Liver (tissue), 10 donors: ENCODE measurements at places on chromosomes 2 and 18.
A peak's percentile ranks its signal among the peaks of the same experiment; 100 is the strongest.

- DNase-seq: no peak
Observed at GRCh38 chr2:33336036-33336625, 140.3 kb upstream of the RASGRP3 start.

- DNase-seq: no peak
Observed at GRCh38 chr2:206256706-206257205, 17.7 kb upstream of the ZDBF2 start.

- DNase-seq: no peak
Observed at GRCh38 chr2:133390156-133390555, 178.1 kb downstream of the NCKAP5 start.

DNA sequence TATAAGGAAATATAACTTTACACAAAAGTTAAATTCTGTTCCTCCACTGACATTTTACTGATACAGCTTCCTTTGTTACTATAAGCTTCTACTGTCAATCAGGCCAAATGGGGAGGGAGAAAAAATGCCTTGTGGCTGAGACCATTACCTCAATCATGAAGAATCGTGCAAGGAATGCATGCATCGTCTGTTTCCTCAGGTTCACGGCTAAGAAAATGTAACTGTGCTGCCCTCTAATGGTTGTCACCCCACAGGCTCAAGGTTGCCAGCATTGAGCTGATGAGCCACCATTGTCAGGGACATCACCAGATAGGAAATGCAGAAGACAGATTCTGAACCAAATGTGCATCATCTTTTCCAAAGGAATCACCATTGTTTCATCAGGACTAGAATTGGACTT, 426.9 kb downstream of the CDH2 start:
- DNase-seq: peak; percentile 38

GRCh38 chr18:13136056-13136903, 82.3 kb upstream of the LDLRAD4 start:
- no peak for DNase-seq

DNA sequence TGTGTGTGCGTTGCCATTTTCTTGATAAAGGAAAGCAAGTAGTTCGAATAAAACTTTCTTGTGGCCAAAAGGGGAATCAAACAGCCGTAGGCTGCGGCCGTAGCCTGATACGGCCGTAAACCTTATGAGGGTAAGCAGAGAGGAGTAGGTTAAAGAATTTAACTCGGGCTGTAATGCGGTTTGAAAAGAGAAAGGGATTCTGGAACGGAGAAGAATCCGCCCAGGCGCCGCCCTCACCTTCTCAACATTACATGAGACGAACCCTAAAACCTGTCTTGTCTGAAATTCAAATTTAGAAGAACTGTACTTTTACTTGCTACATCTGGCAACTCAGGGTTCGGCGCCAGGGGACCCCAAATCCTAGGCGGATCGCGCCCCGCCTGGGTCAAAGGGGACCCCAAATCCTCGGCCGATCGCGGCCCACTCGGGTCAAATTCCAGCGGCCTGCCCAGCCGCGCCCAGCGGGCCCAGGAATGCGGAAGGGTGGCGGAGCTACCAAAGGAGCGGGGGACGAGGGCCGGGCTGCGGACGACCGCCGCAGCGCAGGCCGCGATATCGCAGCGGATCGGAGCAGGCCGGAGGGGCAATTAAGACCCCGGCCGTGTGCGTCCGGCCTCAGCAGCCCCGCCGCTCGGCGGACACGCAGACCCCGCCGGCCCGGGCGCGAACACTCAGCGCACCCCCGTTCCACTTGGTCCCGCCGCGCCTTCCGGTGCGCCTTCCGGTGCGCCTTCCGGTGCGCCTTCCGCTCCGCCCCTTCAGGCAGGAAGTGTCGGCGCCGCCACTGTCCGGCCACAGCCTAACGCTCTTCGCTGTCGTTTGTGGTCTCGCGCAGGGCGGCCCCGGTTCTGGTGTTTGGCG, at the start of gene MYL12B:
Gene MYL12B (plus strand): TSS at position 761 of the 861 bp plus-strand sequence. CDS start 10,766 bp downstream, outside the sequence.
- DNase-seq: peak; percentile 85

DNA sequence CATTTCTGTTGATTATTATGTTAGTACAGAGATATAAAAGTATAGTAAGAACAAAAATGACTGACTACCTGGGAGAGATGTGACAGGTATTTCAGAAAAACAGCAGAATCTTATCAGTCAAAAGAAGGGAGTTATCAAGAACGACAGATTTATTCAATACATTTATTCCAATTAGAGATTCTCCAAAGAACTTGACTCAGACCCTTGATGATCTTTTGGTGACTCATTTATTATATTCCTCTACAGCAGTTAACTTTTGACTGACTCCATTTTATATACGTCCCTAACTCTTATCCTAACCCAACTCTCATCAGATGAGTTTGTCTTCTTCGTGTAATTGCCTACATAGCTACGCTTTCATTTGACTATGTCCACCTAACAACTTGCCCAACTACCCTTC, 91.1 kb downstream of the C2orf74 start:
- DNase-seq: no peak

- DNase-seq: no peak
Observed at GRCh38 chr2:45622336-45623075, 11.4 kb upstream of the SRBD1 start.

DNA sequence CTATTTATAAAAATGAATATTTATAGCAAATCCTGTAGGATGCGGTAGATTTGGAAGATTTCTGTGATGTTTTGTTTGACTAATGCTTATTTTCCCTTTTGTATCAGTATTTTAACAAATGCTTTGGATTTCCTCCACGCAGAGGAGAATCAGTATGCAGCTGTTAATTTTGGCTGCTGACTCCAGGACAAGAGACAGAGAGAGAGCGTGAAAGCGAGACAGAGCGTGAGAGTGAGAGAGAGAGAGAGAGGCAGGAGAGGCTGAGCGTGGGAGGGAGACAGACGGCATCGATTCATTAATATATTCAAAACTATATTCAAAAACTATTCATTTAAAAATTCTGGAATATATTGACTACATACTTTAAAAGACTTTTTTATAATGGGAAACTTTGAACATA, 62.5 kb downstream of the RRM2 start:
- DNase-seq: no peak

DNA sequence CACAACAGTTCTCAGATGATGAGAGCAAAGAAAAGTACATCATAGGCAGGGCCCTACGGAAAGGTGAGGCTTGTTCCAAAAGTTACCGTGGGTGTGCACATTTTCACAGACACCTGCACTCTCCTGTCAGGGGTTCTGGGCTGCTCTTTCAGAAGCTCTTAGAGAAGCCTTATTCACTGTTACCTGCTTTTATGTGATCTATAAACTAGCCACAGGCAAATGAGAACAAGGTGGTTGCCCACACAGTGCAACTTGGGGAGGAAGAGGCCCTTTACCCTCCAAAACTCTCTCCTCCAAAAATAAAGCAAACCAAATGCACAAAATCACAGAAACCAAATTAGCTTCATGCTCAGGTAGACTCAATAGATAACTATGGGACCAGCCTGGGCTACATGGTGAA, 11.1 kb upstream of the CUL3 start:
- DNase-seq: no peak

GRCh38 chr2:42331569-42332284, 29.3 kb downstream of the COX7A2L start:
- no peak for DNase-seq

DNA sequence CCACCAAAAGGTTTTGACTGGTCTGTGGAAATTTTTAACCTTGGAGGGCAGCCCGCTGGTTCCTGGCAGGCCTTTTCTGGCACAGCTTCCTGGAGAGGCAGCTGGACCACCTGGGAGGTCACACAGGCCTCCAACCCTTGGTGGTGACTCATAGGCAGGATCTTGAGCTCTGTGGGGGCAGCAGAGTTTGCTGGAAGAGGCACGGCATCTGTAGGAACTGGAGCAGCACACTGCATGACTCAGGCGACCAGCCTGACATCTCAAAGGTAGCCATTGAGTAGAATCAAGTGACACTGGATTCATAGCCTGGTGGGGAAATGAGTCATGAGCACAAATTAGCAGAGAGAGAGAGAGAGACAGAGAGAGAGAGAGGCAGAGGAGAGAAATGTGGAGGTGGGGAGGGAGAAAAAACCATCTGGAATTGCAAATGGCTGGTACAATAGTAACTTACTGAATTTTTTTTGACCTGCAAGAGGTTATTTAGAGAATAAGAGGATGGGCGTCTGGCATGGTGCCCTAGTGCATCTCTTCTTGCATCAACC, 57.4 kb downstream of the TRPM8 start:
- DNase-seq: no peak

DNA sequence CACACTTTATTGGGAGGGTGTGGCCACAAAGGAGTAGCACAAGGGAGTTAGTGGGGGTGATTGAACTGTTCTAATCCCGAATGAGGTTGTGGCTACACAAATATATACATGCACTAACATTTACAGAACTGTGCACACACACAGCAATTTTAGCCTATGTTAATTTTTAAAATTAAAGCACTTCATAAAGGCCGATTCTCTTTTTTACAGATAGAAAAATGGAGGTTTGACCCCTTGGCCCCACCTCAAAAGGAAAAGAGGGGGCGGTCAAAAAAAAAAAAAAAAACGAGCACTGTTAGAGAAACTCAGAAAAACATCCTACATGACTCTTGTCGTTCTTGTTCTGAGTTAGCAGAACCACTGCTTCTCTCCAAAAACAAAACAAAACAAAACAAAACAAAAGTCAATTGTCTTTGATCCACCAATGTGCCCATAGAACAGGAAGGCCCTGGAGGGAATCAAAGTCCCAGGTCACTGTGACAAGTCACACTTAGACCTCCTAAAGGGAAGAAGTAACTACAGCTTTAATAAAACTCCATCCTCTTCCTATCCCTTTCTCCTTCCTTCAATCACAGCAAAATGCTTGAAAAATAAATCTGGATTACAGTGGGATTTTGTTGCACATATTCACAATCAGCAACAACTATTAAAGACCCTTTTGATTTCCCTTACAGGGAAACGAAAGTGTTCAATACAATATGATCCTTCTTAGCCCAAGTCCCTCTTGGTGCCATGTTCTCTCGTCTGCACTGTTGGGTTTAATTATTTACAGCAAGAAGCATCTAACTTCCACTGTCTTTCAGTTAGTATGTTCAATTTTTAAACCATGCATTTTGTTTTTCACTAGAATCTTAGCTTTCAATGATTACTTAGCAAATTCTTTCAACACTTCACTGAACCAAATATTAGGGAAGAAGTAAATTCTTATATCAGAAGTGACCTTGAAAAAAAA, 16.6 kb downstream of the LRP2 start:
- no peak for DNase-seq

DNA sequence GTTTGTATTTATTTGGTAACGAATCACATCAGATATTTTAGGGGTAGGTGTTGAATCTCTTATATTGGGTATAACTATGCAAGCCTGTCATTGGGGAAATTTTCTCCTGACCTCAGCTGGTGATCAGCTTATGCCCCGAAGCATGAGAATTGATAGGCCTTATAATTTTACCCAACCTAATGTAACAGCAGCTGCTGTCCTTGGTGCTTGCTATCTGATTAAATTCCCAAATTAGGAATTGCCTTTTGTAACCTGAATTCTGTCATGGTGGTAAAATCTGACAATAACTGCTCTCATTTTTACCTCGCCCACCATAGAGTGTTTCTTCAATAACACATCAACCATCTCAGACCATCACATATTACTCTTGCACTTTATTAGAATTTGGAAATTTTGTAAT, 1542.6 kb upstream of the PIK3C3 start:
- no peak for DNase-seq

GRCh38 chr18:1475867-1476266, 571.2 kb downstream of the ADCYAP1 start:
- DNase-seq: no peak

GRCh38 chr2:184769023-184769422, 170.7 kb downstream of the ZNF804A start:
- no peak for DNase-seq

- DNase-seq: no peak
Observed at GRCh38 chr18:79720359-79720733, 40.7 kb downstream of the CTDP1 start.

DNA sequence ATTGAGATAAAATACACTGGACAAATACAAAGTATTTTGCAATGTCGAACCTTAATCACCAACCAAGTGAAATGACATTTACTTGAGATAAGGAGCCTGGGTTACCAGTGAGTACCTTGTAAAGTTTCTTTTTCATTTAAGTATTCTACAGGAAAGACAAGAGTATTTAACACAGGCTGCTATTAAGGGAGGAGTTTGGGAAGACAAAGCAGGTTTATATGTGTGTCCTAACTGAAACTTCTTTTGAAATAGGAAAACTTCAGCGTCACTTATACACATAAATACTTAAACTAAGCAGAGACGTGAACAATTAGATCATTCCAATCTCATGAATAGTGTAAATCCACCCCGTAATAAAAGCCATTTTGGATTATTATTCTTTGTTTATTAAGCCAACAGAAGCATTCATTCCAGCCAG, 126.7 kb upstream of the CYP26B1 start:
- no peak for DNase-seq

DNA sequence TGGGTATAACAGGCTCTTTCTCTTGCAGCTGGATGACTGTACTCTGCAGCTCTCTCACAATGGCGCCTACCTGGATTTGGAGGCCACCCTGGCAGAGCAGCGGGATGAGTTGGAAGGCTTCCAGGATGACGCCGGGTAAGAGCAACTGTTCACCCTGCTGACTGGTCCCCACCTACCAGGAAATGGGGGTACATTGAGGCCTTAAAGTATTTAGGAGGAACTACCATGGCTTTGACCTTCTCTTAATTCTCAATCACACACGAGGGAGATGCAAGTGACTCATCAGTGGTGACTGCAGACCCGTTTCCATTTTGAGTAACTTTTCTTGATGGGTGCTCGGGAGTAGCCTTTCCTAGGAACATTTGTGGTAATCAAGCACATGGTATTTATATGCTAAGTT, 58.0 kb downstream of the FHOD3 start:
- no peak for DNase-seq

DNA sequence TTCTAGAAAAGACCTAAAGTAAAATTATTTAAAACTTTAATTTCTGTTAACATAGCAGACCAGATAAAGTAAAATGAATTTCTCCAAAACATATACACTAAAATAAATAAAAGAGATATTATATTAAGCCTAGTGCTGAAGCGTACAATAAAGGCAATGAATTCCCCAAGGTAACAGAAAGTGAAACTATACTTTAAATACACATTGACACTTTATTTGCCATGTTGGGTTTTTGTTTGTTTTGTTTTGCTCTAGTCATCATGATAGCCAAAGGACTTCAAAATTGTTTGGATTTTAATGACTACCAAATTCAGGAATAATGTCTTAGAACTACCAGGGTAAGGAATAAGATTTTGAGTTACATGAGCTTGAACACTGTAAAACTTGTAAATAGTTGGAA, 413.3 kb downstream of the LRRTM4 start:
- no peak for DNase-seq

GRCh38 chr2:50879457-50879856, 152.5 kb downstream of the NRXN1 start:
- DNase-seq: no peak

DNA sequence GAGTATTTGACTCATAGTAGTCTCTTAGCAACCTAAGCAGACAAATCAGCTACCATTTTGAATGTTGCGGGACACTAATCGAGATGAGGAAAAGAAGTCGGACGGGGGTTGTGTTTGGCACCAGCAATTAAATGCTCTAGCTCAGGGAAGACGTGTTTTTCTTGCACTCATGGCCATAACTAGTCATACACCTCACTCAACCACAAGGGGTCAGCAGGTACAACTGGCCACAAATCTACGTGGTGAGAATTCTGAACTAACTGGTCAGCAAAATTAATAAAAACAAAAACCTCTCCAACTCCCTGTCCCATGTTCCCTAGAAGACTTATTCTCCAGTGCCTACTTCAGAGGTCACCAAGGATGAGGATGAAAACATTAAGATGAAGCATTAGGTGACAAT, 1467.8 kb downstream of the DPP10 start:
- no peak for DNase-seq

- no peak for DNase-seq
Observed at GRCh38 chr2:156537141-156537540, 101.0 kb downstream of the GPD2 start.

GRCh38 chr2:162424816-162425215, 80.9 kb downstream of the GCA start:
- DNase-seq: no peak
